ENCODE measurements at places on chromosomes 4 and X. TPM values are rescaled to one million over a fixed set of nuclear protein-coding genes. Genes with fewer than 3 reads are reported as not detected.

- DNase-seq, result no peak
These were observed 70.1 kb downstream of the BMP2K start for GRCh38 chr4:78846258-78846657.

- no peak for DNase-seq
These were observed 325.9 kb downstream of the EPHA5 start for GRCh38 chr4:65344278-65344825.

GRCh38 chr4:173490256-173490655 lies 39.8 kb downstream of the HAND2 start:
- DNase-seq, result no peak

- DNase-seq, result no peak
These were observed 150.0 kb downstream of the SPRY1 start for GRCh38 chr4:123546573-123547060.

DNA sequence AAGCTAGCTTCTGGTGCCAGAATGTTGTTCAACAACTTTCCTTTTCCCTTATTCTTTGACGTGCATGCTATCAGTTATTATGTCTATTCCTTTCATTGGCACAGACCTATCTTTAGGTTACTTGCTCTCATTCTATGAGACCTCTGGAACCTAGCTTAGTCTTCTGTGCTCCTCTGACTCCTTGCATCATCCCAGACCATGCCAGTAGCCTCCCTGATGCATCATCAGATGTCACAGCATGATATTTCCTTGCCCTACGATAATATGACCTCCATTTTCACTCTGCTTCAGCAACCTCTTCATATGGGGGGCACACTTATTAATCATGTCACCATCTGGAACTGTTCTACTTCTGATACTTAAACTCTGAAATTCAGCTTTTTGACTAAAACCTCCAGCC lies 37.2 kb downstream of the CLCN5 start:
- DNase-seq, result no peak

- peak; percentile 43 for DNase-seq
These were observed 1.1 kb downstream of the MECP2 start for GRCh38 chrX:154096140-154097002.

GRCh38 chr4:9937078-9937477 lies 84.2 kb downstream of the SLC2A9 start:
- no peak for DNase-seq

GRCh38 chr4:8688041-8688907 lies 95.7 kb downstream of the CPZ start:
- DNase-seq, result peak; percentile 2

Gene NR0B1
- polyA plus RNA-seq, result not detected

Gene S100G
- not detected for polyA plus RNA-seq

Gene CUL4B
- polyA plus RNA-seq, result 21.1 TPM
